ENCODE measurements at places on chromosomes 1 and 21. TPM values are rescaled to one million over a fixed set of nuclear protein-coding genes. Genes with fewer than 3 reads are reported as not detected.

GRCh38 chr1:110551278-110551809 is 32.4 kb upstream of the KCNA10 start:
- no peak overlapping the region for H3K4me3 ChIP-seq
- peaks cover 27% of the 10 kb centered on the region for H3K27me3 ChIP-seq
- no peak overlapping the region for H3K27ac ChIP-seq
- no peaks in the 10 kb centered on the region for H3K36me3 ChIP-seq
- no peak for DNase-seq
- peaks cover 3% of the 10 kb centered on the region for H3K4me1 ChIP-seq

- H3K4me1 ChIP-seq = no peaks in the 10 kb centered on the region
- H3K36me3 ChIP-seq = peaks cover 3% of the 10 kb centered on the region
- H3K27me3 ChIP-seq = no peaks in the 10 kb centered on the region
- no peak for DNase-seq
These were observed 35.9 kb downstream of the SLC19A1 start for GRCh38 chr21:45506241-45506817.

DNA sequence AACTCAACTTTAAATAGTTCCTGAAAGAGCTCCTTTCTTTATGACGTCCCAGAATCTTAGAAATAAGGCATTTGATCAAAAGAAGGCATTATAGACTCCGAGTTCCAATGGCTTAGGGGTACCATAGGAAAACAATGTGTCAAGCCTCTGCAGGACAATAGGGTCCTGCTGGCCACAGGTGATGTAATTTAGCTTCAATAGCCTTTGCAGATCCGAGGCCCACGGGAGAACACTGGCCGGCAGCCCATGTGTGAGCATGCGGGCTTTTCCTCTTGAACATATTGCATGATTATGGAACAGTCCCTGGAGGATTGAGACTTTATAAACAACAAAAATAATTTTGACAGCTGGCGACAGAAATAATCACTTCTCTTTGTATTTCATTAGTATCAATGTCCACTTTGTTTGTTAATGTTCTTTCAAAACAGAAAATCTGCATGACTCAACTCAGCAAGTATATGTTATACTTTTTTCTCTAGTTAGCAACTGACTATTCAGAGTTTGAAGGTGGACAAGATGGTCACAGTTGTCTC is 49.0 kb upstream of the NR5A2 start:
- H3K36me3 ChIP-seq = no peaks in the 10 kb centered on the region
- H3K27ac ChIP-seq = no peak overlapping the region
- no peak overlapping the region for H3K4me3 ChIP-seq
- no peaks in the 10 kb centered on the region for H3K4me1 ChIP-seq

- H3K27ac ChIP-seq = no peak overlapping the region
- H3K36me3 ChIP-seq = no peaks in the 10 kb centered on the region
These were observed 390.5 kb downstream of the DISC1 start for GRCh38 chr1:232017057-232017456.

SPRR1A gene
- not detected for total RNA-seq

SPOCD1 gene
- total RNA-seq = 0.30 TPM

CR2 gene
- total RNA-seq = 1.8 TPM

Measured in activated naive CD4-positive, alpha-beta T cell treated with anti-CD3 and anti-CD28 coated beads for 36 hours (primary cell).